Suppressor macrophage treated with lipopolysaccharide for 4 hours (primary cell): ENCODE measurements at places on chromosomes 1 and 21.

DNA sequence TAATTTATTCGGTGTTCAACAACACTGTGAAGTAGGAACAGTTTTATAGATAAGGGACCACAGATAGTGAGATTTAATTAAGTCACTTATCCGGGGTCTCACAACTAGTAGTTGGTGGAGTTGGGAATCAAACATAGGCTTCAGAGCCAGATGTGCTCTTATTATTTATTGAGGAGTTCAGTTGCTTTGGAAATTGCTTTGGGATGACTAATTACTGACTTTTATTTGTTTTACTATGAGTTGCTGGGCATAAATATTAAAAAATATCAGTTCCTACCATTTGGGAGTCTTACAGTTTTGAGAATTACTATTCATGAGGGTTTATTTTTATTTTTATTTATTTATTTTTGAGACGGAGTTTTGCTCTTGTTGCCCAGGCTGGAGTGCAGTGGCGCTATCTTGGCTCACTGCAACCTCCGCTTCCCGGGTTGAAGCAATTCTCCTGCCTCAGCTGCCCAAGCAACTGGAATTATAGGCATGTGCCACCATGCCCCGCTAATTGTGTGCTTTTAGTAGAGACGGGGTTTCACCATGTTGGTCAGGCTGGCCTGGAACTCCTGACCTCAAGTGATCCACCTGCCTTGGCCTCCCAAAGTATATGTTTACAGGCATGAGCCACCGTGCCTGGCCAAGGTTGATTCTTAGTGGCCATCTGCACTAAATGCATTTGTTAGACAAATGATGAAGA lies 27.7 kb downstream of the THRAP3 start:
- no peak for DNase-seq

DNA sequence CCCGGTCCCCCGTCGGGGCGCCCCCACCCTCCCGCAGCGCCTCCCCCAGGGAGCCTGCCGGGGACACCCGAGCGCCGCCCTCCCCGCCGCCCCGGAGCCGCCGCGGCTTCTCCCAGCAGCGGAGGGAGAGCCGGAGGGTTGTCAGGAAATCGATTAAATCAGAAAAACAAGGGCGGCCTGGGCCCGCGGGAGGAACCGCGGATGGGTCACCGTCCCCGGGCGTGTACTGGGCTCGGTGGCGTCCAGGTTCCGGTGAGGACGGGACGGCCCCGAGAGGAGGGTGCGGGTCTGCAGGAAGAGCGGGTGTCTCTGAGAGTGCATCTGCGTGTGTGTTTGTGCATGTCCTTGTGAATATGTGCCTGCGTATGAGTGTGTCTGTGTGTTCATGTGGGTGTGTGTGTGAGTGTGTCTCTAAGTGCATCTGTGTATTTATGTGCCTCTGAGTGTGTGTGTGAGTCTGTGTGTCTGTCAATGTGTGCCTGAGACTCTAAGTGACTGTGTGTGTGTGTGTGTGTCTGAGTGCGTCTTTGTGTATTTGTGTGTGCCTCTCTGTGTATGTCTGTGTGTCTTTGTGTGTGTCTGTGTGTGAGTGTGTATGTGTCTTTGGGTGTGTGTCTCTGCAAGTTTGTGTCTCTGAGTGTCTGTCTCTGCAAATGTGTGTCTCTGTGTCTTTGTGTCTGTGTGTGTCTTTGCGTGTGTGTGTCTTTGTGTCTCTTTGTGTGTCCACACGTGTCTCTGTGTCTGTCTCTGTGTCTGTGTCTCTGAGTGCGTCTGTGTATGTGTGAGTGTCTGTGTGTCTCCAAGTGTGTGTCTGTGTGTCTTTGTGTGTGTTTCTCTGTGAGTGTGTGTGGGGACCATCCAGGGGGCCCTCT lies 1.1 kb downstream of the SPSB1 start:
- DNase-seq = no peak

DNA sequence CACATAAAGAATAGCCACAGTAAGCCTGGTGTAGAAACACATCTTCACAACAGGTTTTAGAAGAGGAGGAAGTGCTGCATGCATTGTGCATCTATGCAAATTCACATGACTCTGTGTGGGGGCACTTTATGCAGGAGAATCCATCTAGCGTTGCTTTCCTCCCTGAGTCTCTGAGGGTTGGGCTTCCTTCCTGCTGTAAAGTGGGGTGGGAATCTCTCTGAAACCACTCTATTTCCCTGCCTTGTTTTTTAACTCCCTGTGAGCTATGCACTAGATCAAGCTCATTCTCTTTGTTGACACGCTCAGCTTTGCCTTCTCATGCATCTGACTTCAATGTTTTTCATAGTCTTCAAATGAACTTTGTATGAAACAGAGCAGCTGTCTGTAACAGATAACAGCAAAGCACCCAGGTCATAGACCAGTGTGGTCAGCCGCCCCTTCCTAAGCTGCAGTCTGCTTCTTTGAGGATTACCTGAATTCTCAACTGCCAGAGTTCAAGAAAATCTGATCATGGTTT lies 102.7 kb upstream of the DPH5 start:
- DNase-seq = no peak

DNA sequence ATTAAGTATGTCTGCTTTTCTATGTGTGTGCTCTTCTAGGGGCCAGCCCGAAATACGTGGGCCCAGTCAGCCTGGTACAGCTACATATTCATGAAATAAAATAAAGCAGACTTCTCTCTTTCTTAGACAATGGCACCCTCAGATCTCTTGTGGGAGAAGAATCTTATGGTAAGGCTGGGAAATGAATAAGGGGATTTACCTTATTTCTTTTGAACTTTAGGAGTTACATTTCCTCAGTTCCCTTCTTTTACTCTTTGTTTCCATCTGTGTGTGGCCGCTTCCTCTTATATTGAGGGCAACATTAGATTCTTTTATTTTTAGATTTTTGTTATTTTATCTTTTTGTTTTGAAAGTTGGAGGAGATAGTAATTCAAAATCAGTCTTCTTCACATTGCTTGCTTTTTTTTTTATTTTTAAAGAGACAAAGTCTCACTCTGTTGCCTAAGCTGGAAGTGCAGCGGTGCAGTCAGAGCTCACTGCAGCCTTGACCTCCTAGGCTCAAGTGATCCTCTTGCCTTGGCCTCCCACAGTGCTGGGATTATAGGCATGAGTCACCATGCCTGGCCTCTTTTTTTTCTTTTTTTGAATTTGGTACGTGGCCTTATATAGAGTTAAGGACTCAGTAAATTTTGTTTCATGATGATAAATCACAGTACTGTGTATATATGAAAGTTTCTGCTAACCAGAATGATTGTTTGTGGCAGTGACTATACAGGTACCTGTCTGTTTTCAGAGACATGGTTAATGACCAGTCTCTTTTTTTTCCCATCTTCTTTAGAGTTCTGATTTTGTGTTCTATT lies 9.1 kb downstream of the LAMC1 start:
- peak; percentile 38 for DNase-seq

GRCh38 chr1:91172541-91172940 lies 150.7 kb upstream of the ZNF644 start:
- DNase-seq = no peak
